ENCODE measurements at places on chromosomes 1 and 21. TPM values are rescaled to one million over a fixed set of nuclear protein-coding genes. Genes with fewer than 3 reads are reported as not detected.

The C1orf185 gene
- polyA plus RNA-seq = not detected

The OR2T29 gene
- polyA plus RNA-seq = not detected

The INSRR gene
- 0.25 TPM for polyA plus RNA-seq

The SPRR4 gene
- polyA plus RNA-seq = not detected

The ZYG11A gene
- not detected for polyA plus RNA-seq

The CEP350 gene
- polyA plus RNA-seq = 23.1 TPM

- no peak for DNase-seq
Observed at GRCh38 chr1:2411801-2412394, 466 bp downstream of the PEX10 start.

- no peak for DNase-seq
Observed at GRCh38 chr1:160954158-160955104, at the start of gene ITLN2. ITLN2 (minus strand) TSS chr1:160954809; CDS start chr1:160954741, 68 bp downstream.

GRCh38 chr1:28329395-28330153 lies 734 bp downstream of the MED18 start:
- DNase-seq = no peak

DNA sequence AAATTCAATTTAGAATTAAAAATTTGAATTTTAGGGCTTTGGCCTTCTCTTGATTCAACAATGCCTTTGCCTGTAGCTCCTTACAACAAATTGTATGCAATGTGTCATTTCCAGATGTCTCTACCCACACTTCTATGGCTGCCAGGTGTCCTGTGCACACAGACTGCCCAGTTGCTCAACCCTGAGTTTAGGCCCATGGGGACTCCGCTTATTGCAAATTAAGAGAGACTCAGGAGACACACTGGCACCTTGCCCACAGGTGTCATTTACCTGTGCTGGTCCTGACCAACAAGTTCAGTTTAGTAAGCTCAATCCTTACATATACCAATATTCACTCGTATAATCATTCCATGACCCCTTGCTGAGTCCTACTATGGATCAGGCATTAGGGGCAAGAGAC lies 236.1 kb downstream of the OMA1 start:
- no peak for DNase-seq

DNA sequence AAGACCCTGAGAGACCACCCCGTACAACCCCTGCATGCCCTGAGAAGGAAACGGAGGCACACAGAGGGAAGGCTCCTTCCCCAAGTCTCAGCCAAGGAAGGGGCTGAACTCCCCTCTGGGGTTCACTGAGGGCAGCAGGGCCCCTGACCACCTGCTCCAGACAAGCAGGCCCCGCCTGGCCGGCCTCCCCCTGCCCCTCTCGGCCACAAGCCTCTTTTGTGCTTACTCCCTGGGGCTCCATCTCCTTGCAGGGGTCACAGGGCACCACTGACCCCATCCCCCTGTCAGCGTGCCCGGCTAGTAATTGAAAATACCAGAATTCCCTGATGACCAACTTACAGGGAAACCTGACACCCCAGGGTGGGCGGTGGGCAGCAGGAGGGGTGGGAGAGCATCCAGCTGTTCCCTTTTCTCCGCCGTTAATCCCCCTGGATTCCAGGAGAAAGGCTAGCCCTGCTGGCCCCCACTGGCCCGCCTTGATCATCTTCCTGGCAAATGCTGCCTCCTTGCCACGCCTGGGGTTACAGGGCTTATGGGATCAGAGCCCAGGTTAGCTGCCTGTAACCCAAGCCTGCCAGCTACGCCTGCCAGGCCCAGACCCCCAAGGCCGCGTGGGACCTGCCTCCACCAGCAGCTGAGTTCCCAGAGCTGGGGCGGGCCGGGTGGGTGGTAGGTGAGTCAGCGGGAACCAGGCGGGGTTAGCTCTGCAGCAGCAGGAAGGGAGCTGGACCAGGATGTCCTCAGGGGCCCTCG lies 96.1 kb downstream of the LACTBL1 start:
- DNase-seq = peak; percentile 19

DNA sequence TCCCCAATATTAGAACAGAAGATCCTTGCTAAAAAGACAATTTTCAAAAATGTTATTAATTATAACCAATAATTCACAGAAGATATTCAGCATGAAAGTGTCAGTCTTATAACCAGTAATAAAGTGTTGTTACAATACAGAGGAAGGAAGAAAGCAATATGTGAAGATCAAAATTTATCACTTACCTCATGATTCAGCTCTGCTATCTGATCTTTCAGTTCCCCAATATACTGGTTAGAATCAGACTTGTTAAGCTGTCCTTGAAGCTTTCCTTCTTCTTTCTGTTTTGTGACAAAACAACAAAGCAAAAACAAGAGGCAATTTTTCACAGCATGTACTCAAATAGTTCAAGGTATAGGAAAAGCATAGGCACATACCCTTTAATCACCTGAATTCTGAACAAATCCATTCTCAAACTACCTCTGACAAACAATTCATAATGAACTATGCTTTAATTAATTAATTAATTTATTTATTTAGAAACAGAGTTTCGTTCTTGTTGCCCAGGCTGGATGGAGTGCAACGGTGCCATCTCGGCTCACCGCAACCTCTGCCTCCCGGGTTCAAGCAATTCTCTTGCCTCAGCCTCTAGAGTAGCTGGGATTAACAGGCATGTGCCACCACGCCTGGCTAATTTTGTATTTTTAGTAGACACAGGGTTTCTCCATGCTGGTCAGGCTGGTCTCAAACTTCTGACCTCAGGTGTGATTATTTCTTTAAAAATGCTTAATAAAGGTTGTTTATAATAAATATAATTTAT lies 76.9 kb upstream of the GFI1 start:
- no peak for DNase-seq

DNA sequence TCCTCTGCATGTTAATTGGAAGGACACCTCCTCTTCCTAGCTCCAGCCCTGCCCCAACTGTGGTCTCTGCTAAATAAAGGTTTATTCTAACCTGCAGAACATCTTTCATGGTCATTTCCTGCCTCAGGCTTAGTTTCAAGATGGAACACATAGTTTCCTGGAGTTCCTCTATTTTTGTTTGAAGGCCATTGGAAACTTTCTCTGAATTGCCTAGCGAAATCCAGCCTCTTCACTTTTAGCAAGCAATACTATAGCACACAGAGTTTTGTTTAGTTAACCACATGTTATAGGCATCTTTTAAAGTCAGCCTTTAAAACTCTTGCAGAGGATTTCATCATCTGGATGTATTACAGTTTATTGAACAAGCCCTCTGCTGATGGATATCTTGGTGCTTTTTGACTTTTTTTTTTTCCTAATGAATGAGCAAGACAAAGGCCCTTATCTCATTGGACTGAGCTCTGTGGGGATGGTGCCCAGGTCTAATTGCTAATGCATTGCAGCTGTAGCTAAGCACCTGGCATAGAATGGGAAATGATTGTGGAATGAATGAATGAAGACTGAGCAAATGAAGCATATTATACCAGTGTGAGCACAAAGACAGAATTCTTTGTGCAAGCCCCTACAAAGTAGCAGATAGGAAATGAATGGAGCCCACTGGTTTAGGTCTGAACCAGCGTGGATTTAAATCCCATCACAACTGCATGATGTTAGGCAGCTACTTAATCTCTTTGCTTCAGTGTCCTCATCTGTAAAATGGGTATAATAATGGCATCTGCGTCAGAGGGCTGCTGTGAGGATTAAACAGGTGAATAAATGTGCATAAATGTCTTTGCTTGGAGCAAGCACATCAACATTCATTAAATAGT lies 641 bp upstream of the CFAP107 start:
- no peak for DNase-seq

DNA sequence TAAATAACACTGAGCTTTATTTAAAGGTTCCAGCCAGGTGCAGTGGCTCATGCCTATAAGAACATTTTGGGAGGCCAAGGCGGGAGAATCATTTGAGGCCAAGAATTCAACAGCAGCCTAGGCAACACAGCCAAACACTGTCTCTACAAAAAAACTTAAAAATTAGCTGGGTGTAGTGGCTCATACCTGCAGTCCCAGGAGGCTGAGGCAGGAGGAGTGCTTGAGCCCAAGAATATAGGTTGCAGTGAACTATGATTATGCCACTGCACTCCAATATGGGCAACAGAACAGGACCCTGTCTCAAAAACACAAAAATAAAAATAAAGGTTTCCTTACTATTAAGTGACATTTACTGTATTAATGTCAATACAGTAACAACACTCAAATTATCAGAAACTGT lies 2.1 kb downstream of the TAF12 start:
- no peak for DNase-seq

GRCh38 chr1:46587069-46587468 lies 17.0 kb downstream of the MKNK1 start:
- peak; percentile 47 for DNase-seq

DNA sequence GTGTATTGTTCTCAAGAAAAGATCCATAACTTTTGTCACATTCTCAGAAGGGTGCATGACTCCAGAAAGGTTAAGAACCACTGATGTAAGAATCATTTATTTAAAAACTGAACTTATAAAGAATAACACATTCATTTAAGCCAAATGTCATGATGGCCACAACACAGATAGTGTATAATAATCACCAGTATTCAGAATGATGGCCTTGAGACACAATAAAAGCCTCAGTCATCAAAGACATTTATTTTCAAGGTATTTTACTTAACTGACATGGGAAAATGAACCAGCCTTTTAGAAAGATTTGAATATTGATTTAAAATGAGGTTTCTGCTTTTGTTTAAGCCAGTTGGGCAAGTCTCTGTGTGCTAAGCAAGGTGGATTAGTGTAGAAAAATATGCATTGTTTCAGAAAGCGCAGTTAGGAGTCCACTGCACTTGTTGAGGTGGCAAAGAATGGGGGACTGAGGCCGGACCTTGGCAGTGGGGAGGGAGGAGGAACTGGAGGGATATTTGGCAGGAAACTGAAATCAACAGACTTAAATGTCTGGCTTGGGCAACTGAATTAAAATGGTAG lies 371.9 kb upstream of the ESRRG start:
- DNase-seq = no peak

DNA sequence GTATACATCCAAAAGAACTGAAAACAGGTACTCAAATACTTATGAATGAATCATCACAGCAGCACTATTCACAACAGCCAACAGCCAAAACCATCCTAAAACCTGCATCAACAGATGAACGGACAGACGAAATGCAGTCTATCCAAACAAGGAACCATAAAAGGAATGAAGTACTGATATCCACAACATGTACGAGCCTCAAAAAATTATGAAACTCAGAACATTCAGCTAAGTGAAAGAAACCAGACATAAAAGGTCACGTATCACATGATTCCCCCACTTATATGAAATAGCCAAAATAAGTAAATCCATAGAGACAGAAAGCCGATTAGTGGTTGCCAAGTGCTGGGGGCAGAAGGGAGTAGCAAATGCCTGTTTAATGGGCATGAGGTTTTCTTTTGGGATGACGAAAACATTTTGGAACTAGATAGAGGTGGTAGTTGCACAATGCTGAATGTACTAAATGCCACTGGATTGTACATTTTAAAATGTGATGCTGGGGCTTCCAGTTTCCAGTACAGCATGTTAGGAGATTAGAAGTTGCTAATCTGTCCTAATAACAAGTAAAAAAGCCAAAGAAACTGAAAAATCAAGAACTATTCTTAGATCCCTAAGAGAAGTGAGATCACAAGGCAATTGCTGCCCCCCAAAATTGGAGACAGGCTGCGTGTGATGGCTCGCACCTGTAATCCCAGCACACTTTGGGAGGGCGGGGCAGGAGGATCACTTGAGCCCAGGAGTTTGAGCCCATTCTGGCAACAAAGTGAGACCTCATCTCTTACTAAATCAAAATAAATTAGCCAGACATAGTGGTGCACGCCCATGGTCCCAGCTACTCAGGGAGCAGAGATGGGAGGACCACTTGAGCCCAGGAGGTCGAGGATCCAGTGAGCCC lies 25.3 kb downstream of the CLSTN1 start:
- no peak for DNase-seq

GRCh38 chr1:76426606-76427005 lies 352.1 kb downstream of the ST6GALNAC3 start:
- no peak for DNase-seq

DNA sequence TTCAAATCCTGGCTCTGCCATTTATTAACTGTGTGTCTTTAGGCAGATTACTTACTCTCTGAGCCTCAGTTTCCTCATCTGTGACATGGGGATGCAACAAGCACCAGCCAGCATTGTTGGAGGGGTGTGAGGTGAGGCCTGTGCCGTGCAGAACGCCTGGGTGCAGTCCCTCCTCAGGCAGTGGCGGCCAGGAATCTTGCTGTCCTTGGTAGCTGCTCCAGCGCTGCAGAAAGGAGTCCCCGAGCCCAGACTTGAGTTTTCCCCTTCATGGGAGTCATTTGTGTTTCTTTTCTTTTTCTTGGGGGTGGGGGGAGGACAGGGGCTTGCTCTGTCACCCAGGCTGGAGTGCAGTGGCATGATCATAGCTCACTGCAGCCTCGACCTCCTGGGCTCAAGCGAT lies 46.6 kb downstream of the DISP3 start:
- no peak for DNase-seq

DNA sequence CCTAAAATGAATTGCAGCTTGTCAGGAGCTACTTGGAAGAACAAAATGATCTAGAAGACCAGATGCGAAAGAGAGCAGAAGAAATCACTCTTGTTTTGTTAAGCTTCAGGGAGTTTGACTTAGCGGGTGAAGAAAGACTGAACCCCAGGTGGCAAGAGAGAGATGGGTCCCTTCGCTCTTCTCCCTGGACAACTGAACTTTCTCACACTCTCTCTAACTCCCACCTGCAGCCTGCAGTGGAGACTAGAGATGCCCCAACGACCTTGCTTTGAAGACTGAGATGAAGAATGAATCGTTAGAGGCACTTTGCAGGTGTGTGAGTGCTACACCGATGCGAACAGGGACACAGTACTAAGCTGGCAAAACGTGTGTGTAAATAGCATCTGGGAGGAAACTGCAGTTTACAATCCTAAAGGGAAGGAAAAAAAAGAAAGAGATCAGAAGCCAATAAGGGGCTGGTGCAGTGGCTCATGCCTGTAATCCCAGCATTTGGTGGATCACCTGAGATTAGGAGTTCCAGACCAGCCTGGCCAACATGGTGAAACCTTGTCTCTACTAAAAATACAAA lies 64.5 kb upstream of the LYST start:
- no peak for DNase-seq

- no peak for DNase-seq
Observed at GRCh38 chr1:57678138-57678537, 254.3 kb upstream of the DAB1 start.

DNA sequence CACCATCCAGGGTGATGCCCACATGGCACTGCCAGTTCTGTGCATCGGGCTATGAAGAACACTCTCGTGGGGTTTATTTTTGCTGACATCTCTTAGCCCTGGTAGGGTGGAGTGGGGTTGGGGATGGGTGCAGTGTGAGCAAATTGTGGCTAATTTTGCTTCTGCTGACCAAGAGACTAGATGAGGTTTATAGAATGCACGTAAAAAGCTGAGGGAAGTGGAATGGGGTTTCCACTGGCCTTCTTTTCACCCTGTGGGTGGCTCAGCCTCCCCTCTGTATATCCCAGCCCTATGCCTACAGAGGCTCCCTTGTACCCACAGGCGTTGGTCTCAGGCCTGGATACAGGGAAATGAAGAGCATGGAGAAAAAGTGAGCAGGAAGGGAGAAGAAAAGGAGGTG lies 44.1 kb upstream of the RAB4A start:
- no peak for DNase-seq

GRCh38 chr1:243213045-243213787 lies 41.9 kb downstream of the CEP170 start:
- DNase-seq = no peak
